ENCODE measurements at places on chromosomes 3 and 15.

DNA sequence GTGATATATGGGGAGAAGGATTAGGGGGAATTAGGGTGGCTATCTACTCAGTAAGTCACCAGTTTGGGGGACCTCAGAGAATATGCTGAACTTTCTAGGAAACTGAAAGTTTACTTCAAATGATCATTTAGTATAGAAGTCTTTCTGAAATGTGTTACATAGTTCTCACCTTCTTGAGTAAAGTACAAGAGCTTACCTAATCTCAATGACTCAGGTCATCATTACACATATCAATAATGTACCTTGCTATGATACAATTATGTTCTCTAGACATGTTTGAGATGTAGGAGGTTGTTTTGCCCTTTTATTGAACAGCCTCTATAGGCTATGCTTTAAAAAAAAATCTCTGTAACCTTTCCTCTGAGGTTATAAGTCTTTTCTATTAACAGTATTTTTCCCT lies 50.7 kb downstream of the TMEM41A start:
- no peak for DNase-seq

DNA sequence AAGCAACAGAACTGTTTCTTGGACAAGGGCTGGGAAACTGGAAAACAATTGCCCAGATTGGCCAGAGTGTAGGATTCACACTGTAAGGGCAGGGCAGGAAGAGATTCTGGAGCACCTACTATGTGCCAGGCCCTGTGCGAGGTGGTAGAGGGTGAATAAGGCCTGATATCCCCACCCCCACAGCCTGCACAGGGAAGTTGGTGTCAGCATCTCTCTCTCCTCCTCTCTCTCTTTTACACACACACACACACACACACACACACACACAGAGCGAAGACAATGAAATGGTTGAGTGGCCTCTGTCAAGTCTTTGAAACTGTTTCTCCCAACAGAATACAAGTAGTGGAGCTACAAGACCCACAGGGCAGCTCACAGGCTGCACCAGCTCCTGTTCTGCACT lies 47.1 kb upstream of the SLCO2A1 start:
- no peak for DNase-seq

DNA sequence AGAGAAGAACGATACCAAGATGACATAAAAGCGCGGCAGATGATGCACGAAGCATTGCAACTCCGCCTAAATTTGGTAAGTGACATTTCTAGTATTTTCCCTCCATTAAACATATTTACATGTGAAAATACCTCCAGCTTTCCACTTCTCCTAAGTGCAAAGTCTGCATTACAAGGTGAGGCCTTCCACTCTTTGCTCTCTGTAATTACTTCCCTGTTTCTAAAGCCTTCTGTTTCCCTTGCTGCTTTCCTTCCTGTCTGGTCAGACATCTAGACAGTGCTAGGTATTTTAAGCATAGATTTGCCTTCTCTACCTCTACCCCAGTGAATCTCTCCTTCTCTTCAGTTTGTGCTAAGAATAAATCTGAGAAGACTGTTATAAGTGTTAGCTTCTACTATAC lies 1.9 kb downstream of the P2RY12 start:
- DNase-seq, result no peak

GRCh38 chr3:85483986-85484385 lies 525.2 kb downstream of the CADM2 start:
- DNase-seq, result no peak

DNA sequence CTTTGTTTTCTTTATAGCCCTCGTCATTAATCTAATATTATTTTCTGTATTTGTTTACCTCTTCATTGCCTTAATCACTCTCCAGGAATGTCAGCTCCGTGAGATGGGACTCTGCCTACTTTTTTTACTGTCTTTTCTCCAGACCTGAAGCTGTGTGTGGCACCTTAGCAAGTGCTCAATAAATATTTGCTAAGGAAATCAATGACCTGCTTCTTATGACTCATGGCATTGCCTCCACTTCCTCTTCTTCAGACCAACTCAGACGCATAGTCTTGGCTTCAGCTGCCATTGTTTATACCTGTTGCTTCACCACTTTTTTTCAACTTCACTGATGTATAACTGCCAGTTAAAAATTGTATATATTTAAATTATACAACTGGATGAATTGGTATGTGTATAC lies 218.5 kb upstream of the CMC1 start:
- DNase-seq, result no peak

- no peak for DNase-seq
Measured at GRCh38 chr15:67019884-67020520, 45.4 kb upstream of the SMAD3 start.

- DNase-seq, result peak; percentile 44
Measured at GRCh38 chr3:128572644-128573105, 77.9 kb downstream of the RPN1 start.
